ENCODE measurements at places on chromosomes 1 and 21.

GRCh38 chr1:53320646-53321045 is 7.2 kb downstream of the LRP8 start:
- no peak for DNase-seq

DNA sequence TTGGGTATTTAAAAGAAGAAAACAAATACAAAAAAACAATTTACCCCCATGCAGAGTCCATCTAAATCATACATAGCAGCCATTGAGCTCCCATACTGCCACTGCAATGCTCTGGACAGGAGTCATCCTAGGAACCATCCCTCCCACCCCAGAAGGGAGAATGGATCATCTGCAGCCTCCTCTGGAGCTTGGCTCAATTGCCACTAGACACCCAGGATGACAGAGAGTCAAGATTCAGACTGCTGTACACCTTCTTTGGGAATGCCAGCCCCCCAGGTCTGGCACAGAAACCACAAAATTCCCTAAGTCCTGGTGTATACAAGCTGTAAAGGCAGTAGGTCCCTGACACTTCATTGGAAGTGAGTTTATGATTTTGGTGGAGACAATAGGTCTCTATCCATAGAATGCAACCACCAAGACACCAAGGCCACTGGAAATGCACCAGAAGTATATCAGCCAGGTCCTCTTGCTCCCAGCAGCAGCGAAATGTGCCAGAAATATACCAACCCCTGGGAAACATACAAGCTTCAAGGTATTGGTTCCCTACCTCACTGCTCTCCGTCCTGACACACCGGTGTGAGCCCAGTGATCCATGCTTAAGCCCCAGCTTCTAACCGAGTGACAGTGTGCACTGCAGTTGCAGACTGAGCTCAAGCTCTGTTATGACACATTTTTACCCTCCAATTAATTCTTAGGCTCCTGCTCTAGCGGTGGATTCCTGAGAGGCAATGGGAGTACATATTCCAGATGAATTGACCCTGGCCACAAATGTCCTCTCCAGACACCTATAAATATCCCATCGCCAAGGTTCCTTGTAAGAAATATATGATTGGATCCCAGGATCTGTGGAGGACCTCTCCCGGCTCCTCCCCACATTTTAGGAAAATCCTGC is 4.4 kb downstream of the TAL1 start:
- DNase-seq, result no peak

GRCh38 chr1:233629305-233629935 is 15.5 kb downstream of the KCNK1 start:
- no peak for DNase-seq

DNA sequence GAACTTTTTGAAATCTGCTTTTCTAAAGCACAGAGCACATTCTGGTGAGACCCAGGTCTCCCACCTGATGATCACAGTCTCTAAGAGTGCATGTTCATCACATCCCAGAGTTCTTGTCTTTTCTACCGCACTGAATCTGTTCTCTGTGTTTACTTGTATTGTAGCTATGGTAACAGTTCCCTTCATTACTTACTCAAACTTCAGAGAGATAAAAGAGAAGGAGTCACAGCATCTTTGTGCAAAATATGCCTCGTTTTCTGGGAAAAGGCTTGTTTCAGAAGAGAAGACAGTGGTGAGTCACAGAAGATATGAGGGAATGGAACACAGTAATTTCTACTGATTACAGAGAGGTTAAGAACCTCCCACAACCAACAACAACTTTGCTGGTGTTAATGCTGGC is 580.6 kb downstream of the PLA2G4A start:
- DNase-seq, result no peak

DNA sequence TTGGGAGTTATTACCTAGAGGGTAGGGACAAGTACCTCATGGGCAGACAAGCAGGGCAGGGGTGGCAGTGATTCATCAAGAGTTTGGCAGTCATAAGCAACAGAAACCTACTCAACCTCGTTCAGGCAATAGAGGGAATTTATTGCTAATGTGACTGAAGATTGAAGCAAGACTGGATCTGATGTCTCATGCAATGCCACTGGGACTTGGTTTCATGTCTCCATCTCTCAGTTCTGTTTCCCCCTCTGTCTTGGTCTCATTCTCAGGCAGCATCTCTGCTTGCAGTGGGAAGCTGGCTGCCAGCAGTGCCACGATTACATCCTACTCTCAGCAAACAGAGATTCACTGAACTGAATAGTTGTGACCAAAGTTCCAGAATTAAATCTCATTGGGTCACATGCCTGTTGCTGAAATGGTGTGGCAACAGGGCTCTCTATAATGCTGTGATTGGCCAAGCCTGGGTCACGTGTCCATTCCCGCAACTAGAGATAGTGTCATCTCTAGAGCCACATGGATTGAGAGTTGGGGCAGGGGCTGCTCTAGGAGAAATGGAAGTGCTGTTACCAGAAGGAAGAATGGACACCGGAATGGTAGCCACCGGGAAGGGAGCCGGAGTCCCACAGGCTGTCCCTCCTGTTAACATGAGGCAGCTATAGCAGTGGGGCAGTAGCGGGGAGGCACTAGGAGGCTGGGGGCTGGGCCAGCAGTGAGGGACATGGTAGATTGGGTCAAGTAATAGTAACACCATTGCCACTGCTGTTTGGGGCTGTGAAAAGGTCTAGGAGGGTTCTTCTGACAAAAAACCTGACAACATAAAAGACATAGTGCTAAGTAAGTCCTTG is 3.9 kb upstream of the CDC42 start:
- DNase-seq, result no peak

DNA sequence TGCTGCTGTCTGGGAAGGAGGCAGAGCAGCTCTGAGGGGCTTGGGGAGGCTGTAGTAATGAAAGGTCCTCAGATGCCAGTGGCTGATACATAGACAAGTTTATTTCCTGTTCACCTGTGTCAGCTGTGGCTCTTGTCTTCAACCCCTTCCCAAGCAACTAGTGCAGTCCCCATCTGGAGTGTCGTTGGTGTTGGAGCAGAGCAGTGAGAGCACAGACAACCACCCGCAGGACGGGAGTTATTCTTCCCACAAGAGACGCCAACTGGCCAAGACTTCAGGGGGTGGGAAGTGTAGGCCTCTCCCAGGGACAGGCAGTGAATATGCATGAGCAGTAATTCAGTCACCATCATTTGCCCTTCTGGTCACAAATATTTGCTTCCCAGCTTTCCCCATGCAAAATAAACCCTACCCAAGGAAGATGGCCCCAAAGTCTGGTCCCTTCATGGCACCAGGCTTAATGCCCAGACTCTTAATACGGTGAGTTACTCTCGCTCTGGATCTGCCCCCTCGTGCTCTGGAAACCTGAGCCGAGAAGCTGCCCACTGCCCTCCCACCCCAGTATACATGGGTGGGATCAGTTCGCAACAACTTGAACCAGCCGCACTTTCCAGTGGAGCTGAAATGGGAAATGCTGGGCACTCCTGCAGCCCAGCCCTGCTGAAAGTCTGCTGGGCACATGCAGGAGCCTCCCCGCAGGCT is 153.5 kb upstream of the COL6A1 start:
- DNase-seq, result no peak

DNA sequence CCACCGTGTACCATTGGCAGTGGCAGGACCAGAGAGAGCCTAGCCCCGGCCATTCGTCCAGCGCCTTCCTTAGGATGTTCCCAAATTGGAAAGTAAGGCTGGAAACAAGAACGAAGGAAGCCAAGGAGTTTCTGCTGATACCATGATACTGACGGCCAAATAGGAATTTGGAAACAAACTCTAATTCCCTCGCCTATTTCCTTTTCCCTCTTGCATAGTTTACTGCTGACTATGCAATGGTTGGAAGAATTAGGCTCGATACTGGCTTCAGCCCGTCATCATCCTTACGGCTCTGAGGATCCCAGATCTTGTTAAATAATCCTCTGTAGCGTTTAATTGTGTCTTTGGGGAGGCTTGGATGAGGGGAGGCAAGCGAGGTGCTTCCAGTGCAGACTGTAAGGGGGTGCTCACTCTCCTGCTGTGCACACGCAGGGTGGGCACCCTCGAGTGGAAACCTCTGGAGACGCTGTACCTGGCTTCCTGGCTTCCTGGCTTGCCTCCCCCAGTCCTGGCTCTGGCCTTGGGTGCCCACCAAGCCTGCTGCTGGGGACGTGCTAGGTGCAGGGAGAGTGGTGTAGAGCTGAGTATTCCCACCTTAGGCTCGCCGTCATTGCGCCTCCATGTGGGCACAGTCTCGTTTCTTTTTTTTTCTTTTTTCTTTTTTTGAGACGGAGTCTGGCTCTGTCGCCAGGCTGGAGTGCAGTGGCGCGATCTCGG is 27.4 kb upstream of the CAMTA1 start:
- DNase-seq, result no peak

- DNase-seq, result no peak
Observed at GRCh38 chr1:185426848-185427247, 109.8 kb upstream of the IVNS1ABP start.

DNA sequence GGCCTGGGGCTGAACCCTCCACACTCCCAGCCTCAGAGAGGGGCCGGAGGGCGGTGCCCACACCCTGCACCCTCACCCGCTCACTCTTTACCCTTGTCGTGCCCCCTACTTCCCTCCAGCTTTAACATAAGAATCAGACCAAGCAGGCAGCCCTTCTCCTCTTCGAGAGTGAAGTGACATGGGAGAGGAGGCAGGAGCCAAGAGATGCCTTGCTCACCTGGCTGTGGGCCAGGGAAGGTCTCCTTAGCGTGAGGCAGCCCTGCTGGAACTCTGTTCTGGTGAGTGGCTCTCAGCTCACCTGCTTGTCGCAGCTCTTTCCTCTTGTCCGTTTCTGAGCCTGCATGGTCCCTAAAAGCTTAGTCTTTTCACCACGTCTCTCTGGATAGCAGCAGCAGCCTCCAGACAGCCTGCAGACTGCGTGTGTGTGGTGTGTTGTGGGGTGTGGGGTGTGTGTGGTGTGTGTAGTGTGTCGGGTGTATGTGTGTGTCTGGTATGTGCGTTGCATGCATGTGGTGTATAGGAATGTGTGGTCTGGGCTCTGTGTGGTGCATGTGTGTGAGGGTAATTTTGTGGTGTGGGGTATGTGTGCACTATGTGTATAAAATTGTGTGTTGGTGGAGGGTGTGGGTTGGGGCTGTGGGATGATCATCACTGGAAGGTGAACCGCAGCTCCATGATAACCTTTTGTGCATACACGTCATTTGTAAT is 86.7 kb downstream of the CCDC185 start:
- DNase-seq, result no peak

GRCh38 chr1:228486596-228487335 is 416 bp upstream of the RNF187 start:
- peak; percentile 48 for DNase-seq

- no peak for DNase-seq
Observed at GRCh38 chr1:243582326-243582725, 267.7 kb downstream of the AKT3 start.

GRCh38 chr1:152679459-152679858 is 4.4 kb downstream of the LCE2C start:
- no peak for DNase-seq

DNA sequence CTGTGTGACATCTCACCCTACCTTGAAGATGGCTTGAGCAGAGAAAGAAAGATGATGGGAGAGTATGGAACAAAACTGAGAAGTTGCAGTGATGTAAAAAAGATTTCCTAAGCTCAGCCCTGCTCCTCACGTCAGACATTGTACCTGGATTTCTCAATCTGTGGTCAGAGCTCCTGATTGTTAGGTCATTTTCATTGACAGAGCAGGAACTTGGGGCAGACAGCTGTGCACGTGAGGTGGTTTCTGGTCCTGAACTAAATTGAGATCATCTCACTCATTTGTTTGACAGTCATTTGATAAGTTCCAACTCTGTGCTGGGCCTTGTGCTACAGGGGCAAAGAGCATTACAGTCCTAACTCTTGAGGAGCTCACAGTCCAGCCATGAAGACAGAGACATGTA is 10.2 kb downstream of the TRAF3IP3 start:
- no peak for DNase-seq

DNA sequence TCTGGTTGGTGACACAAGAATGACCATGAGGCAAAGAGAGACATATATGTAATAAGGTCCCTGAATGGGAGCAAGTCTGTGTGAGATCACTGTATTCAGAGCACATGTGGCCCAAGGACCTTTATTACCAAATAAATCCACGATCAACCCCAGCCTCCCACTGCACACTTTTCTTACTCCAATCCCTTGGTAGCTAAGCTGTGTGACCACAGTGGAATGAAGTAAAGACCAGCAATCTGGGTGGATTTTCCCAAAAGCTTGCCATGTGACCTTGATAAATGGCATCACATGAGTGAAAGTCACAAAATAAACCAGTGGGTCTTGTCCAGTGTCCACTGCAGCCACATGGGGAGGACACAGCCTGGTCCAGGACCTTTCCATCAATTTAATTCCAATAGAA is 36.7 kb upstream of the TLR5 start:
- no peak for DNase-seq

GRCh38 chr1:195664628-195665027 is 943.6 kb downstream of the KCNT2 start:
- no peak for DNase-seq

- DNase-seq, result no peak
Observed at GRCh38 chr1:17370618-17371017, 1.4 kb upstream of the PADI6 start.

DNA sequence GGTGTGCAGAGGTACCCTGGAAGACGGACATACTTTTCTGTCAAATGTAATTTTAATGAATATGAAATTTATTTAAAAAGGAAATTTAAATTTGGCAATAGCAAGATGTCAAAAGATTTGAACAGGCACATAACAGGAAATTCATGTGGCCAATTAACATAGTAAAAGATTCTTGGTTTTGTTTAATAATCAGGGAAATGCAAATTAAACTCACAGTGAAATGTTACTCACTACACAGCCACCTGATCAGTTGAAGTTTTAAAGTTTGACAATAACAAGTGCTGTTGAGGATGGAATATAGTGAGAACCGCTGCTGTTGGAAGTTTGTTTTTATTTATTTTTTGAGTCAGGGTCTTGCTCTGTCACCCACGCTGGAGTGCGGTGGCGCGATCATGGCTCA is 63.9 kb downstream of the TEX35 start:
- no peak for DNase-seq

DNA sequence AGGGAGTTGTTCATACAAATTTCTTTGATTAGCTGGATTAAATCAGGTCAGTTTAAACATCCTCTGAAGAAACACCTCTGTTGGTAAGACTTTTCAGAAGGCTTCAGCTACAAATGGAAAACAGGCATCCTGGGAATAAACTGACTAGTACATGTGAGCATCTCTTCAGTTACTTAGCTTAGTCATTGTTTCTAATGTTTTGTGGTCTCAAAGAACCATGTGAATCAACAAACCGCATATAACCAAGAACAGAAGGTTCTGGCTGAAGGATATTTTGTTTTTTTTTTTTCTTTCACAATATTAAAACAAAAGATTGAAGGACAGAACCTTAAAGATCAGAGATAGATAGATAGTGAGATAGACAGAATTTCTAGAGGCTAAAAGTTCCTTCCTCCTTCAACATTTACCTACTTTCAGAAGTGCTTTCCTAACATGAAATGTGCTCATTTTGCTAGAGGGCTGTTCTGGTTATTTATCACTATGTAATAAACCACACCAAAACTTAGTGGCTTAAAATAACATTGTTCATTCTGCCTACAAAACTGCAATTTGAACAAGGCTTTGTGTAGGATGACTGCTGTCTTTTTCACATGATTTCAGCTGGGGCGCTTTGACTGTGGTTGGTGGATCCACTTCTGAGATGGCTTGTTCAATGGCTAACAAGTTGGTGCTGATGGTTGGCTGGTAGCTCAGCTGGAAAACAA is 119.8 kb upstream of the PTGFR start:
- DNase-seq, result no peak

All from activated T-helper 1 cell treated with anti-CD3 and anti-CD28 coated beads, Interleukin-2, amount 50 U/mL, for 16 hours (primary cell).